ENCODE measurements at places on chromosomes 2 and 18.

DNA sequence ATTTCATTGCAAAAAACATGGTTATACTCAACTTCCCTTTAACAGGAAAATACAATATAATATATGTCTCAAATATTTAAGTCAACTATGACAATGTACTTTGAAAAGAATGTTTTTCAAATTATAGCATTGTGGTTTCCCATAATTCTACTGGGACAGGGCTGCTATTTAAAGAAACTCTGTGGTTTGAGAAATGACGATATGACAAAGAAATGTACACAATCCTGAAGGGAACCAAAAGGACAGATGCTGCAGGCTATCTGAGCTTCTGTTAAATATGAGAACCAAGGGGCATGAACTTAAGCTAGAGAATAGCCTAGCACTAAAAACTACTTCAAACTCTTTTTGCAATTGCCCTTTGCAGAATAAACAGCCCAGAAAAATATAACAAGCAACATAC is 415.9 kb downstream of the GRB14 start:
- DNase-seq = no peak

DNA sequence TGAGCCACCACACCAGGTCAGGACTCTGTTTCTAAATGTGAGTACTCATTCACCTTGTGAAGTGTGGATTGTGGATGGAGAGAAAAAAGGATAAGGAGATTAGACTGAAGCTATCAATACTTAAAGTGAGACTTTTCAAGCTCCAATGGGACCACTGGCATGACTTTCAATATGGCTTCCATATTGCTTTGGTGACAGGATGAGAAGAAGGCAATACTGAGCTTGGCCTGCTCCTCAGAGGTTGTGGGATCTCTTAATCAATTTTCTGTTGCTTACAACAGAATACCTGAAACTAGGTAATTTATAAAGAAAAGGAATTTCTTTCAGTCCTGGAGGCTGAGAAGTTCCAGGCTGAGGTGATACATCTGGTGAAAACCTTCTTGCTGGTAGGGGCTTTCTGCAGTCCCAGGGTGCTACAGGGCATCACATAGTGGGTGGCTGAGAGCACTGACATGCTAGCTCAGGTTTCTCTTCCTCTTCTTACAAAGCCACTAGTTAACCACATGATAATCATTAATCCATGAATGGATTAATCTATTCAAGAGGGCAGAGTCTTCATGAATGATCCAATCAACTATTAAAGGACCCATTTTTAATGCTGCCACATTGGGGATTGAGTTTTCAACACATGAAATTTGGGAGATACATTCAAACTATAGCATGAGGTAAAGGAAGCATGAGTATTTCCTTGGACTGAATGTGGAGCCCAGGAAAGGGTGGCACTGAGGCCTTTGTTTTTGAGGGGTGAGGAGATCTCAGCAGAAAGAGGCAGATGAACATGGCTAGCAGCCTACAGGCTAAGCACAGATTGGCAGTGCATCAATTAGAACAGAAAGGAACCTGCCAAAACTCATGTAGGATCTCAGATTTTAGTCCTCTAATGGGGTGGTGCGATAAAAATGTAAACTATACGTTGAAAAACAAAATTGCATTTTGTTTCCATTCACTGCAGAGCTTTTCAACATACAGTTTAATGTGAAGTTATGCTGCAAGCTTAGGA is 274.5 kb downstream of the PIK3C3 start:
- no peak for DNase-seq

GRCh38 chr2:230356084-230356483 is 29.1 kb downstream of the SP140L start:
- no peak for DNase-seq

DNA sequence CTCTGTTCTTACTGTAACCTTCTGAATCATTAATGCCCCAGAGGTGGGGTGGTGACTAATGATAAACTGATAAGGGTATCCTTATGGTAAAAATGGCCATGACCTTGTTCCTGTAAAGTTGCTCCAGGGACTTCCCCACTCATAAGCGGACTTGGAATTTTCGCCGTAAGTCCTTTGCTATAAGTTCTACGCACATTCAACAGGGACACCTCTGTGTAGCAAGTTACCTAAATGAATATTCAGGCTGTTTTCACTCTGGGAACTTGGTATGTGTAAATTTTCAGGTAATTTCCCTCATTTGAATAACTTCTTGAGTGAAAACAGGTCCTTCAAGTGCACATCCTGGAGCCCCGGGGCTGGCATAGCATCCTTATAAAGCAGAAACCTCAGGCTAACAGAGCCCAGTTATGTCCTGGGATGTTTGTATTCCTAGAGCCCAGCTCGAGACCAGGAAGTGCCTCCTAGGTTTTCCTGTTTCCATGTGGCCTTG is 9.4 kb upstream of the AGFG1 start:
- DNase-seq = peak; percentile 45

Measured in GM10248 (cell line).